ENCODE measurements at places on chromosomes 1 and 21.

- DNase-seq = no peak
Measured at GRCh38 chr21:29295066-29295650, 3.6 kb upstream of the BACH1 start.

DNA sequence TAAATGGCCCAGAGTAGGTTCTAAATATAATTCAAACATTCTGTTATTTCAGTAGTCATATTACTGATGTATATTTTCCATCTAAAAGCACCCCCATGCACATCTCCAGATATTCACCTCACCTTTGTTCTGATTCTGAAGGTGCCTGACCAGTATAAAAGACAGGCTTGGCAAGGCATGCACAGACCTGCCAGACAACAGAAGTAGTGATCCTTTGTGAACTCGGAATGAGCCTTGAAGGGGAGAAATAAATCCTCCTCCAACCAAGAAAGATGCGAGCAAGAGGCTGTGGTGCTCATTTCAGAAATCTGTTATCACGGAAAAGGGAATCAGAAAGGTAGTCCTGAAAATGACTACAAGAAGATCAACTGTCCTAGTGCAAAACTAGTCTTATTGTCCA lies 287.3 kb downstream of the VAV3 start:
- DNase-seq = no peak

GRCh38 chr1:196380316-196380715 lies 227.9 kb downstream of the KCNT2 start:
- DNase-seq = peak; percentile 57

- DNase-seq = no peak
Measured at GRCh38 chr1:116474921-116475849, 95.6 kb downstream of the CD58 start.

DNA sequence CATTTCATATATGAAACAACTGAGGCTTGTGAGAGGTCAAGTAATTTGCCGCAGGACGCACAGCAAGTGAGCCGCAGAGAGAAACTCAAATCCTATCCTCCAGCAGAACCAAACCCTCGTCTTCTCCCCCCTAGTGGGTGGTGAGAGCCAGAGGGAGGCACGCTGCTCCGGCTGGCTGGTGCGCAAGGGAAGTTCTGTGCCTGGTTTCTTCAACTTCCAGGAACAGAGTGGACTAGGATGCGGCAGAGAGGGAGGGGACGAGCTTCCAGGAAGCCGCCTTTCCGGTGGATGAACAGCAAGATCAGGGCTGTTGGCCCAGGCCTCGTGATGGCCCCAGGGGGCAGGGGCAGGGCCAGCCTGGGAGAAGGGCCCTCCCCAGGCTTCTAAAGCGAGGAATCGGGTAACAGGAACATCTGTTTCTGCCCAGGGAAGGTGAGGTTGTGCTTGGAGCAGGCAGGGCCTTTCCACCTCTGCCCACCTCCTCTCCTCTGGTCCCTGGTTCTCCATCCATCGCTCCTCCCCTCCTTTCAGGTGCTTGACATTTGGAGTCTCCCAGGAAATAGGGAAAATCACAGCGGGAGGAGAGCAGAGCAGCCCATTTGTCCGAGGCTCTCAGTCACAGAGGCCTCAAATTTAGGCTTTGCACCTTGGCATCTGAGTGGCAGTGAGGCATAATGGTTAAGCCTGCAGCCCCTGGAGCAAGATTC lies 16.8 kb upstream of the PDIK1L start:
- peak; percentile 73 for DNase-seq

DNA sequence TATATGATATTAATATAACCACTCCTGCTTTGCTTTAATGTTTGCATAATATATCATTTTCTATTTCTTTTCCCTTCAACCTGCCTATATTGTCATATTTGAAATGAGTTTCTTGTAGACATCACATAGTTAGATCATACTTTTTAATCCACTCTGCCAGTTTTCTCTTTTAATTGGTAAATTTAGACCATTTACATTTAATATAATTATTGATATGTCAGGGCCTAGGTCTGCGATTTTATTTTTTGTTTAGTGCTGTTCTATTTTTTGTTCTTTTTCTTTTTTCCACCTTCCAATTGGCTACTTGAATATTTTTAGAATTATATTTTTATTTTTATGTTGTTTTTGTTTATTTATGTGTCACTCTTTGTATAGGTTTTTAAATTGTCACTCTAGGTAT lies 213.3 kb downstream of the C1orf94 start:
- DNase-seq = no peak

DNA sequence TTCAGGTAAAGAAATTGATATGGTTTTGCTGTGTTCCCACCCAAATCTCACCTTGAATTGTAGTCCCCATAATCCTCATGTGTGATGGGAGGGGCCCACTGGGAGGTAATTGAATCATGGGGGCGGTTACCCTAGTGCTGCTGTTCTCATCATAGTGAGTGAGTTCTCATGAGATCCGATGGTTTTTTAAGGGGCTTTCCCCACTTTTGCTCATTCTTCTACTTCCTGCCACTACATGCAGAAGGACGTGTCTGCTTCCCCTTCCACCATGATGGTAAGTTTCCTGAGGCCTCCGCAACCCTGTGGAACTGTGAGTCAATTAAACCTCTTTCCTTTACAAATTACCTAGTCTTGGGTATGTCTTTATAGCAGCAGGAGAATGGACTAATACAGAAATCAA lies 69.3 kb downstream of the MIS18A start:
- no peak for DNase-seq

DNA sequence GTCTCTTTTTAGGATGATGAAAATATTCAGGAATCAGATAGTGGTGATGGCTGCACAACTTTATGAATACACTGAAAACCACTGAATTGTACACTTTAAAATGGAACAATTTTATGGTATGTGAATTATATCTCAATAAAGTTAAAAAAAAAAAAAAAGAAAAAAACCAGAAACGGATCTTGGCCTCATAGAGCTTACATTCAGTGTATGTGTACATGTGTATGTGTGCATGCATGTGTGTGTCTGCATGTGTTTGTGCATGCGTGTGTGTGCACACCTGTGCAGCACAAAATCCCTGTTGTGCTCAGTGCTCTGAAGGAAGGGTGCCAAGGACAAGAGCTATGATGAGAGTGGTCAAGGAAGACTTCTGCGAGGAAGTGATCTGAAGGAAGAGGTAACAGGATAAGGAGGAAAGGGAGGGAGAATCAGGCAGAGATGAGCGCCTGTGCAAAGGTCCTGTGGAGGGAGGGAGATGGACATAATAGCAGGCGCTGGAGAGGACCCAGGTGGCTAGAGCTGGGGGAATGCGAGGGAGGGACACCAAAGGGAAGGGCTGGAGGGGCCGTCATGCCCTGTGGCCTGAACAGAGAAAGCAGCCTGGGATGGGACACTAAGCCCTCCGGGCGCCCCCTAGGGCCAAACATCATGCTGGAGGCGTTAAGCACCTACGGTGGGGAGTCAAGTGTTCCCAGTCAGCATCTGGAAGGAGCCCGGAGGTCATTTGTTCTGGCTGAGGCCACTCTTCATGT lies 25.2 kb downstream of the NKAIN1 start:
- DNase-seq = no peak

GRCh38 chr1:23577056-23578004 lies 18.0 kb upstream of the ID3 start:
- no peak for DNase-seq

- peak; percentile 98 for DNase-seq
Measured at GRCh38 chr1:33966346-33967141, 102.7 kb downstream of the HMGB4 start.

GRCh38 chr1:203215573-203215972 lies 13.9 kb downstream of the CHIT1 start:
- peak; percentile 61 for DNase-seq

DNA sequence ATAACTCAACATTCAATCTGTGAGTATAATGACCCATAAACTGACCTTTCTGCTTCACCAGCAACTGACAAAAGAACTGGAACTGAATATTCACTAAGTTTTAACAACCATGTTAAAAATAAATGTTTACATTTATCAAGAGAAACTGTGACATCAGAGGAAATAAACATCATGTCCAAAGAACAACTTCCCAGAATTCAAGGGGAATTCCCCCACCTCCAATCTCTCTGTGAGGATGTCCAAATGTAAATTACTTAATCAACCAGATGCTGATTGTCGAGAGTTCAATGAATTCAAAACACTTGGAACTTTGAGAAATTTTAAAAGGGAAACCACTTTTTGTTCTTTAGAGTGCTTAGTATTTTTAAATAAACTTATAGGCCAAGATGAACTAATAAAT lies 365.6 kb upstream of the ADGRL2 start:
- no peak for DNase-seq

DNA sequence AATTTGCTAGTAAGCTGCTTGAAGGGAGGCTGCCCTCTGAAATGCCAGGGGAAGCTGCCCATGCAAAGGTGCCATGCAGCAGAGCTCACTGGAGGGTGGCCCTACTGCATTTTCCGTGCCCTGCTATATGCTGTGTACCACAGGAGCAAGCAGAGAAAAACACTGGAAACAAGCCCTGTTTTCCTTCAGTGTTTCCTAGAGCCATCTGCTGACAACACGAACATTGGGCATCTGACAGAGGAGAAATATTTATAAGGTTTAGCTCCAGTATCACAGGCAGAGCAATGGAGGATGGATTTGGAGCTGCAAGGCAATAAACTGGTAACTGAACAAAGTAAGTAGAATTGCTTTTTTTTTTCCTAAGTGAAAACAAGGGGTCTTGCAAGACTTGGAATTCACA lies 198.4 kb downstream of the USP25 start:
- no peak for DNase-seq

- peak; percentile 57 for DNase-seq
Measured at GRCh38 chr21:42063191-42063570, 7.9 kb upstream of the UMODL1 start.

GRCh38 chr1:243568793-243569192 lies 281.2 kb downstream of the AKT3 start:
- DNase-seq = no peak

DNA sequence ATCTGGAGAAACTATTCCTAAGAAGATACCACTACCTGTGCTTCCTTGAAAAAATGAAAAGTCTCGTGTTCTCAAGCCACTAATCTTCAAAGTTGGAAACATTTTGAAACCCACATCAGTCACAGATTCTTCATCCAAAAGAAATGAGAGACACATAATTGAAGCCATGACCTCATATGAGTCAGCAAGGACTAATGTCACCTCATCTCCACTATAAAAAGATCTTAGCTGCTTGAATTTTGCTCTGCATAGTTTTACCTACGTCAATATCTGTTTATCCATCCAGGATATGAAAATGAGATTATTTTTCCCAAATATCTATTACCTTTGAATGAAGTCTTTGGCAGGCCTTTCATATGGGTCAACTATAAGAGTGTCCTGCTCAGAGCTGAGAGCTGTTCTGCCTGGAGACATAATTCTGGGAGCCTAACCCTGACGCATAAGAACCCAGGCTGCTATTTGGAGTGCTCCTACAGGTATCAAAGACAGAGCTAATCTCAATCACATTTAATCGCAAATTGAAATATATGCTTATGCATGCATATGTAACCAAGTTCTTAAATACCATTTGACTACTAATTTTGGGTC lies 312.5 kb upstream of the PKN2 start:
- DNase-seq = no peak

DNA sequence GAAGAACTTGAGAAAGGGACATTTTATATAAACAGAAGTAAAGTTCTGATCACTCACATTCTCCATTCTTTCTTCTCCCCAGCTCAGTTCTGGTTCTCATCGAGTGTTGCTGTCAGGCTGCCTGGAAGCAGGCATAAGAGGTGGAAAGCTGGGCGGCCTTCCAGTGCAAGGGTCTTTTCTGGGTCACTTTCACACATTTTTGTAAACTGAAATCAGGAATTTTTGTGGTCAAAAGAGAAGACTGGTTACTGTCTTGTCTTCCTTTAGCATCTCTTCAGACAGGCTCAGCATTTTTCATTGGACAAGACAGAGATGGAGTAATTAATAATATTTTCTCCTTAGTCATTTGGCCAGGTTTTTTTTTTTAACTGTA lies 93.7 kb downstream of the CTH start:
- no peak for DNase-seq

GRCh38 chr1:200479816-200480215 lies 70.0 kb upstream of the ZNF281 start:
- no peak for DNase-seq

DNA sequence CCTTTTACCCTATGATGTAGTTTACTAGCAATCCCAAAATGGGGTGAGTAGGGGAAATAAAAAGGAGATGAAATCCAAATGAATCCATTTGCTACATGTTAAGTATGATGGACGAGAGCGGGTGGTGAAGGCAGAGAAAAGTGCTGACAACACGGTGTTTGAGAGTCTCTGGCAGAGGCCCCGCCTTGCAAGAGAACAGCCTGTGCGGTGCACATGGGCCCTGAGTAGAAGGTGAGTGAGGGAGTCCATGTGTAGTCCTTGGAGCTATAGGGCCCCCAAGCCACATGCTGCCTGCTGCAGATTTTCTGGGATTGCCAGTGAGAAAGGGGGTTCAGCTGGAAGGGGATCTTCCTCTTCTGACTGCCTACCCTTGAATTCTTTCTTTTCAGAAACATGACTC lies 177.1 kb downstream of the TNR start:
- DNase-seq = no peak

- peak; percentile 61 for DNase-seq
Measured at GRCh38 chr21:31781737-31782136, 49.8 kb upstream of the SCAF4 start.

DNA sequence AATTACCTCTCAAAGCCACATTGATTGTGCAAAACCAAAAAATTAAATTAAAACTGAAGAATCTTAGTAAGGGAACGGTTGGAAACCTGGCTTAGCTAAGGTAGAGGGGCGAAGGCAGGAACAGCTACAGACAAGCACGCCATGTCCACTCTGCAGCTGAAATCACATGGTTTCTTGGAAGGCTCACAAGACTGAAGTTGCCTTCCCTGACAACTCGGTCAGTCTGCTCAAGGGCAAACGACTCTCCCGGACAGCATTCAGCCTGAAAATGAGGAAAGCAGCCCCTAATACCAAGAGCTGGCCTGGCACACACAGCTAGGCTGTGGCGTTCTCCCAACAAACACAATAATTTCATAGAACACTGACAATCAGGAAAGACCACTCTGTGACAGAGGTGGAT lies 22.7 kb upstream of the BECN2 start:
- no peak for DNase-seq

DNA sequence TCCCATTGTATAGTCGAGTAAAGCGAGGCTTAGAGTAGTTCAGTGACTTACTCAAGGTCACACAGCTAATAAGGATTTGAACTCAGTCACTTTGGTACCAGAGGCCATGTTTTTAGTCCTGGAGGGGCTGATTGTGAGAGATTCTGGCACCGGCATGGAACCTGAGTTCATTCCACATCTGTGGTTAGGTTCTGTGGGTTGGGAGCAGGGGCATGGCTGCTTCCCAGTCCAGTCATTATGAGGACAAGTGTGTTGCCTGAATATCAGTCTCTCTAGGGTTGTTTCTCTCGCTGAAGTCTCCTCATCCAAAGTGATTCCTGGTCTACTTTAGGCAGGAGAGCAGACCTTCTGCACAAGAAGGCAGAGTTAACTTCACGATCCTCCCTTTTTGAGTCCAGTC lies 90.6 kb downstream of the C1orf94 start:
- no peak for DNase-seq

DNA sequence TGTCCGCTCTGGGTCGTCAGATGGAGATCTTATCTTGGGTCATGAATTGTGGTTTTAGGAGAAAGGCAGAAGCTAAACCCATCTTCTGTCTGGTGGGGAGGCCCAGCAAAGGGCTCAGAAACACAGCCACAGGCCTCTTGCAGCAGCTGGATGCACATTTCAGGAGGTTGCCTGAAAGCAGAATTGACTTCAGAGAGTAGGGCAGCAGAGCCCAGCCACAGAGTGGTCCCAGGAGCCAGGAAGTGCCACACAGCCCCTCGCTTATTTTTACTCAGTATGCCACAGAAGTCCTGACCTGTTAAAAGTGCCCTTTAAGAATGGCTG lies 8.3 kb upstream of the RIPK4 start:
- no peak for DNase-seq

Data from NCI-H510A treated with DMSO at 0.1 percent for 48 hours (cell line).